ENCODE measurements at places on chromosomes 2 and 18.

DNA sequence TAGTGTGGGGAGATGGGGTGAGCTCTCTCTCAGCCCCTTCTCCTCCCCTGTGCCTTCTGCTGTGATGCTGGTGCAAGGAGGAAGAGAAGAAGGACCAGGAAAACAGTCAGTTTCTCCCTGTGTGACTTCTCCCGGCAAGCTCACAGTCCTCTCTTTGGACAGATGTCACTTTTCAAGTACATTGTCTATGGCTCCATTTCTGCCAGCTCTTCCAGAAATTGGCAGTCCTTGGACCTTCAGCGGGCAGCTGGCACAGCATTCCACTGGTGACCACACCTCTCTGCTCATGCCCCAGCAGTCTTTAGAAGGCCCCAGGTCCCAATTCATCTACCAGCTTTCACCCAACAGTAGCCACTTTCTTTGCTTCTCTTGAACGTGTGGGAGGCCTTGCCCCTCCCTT lies 63.9 kb downstream of the AOX1 start:
- no peak for DNase-seq

GRCh38 chr18:7742224-7742623 lies 175.1 kb downstream of the PTPRM start:
- no peak for DNase-seq

- no peak for DNase-seq
These were observed 6.3 kb downstream of the HTR2B start for GRCh38 chr2:231118614-231118942.

GRCh38 chr2:219368690-219369191 lies 19.0 kb downstream of the DNPEP start:
- peak; percentile 72 for DNase-seq

DNA sequence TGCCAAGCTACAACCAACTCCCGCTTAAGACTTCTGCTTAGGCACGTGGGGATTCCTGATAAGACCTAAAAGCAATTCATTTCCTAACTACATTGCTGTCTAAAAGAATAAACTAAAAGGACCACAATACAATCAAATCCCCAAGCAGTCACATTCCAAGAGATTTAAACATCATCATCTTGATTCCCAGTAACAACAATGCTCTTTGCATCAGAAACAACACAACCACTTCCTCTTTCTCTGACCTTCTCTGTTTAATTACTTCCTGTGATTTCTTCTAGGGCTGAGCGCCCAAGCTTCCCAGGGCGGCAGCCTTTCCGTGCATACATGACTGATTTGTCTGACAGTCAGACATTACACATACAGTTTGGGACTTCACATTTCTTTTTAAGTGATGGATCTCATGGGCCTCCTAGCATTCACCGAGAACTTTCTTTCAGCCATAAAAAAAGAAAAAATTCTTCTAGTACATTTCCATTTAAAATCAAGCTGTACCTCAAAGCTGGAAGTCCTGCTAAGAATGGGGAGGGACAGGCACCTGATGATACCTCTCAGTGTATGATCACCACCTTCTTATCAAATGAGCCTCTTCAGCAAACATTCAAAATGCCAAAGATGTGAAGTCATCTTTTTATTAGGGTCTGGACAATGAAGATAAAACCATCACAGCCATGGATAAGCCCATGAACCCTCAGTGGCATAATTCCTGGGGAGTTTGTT lies 11.5 kb downstream of the SPRED2 start:
- DNase-seq, result peak; percentile 79

Measured in A172 (cell line).